Endothelial cell of umbilical vein (primary cell): ENCODE measurements at places on chromosomes 3 and 15. TPM values are rescaled to one million over a fixed set of nuclear protein-coding genes. Genes with fewer than 3 reads are reported as not detected.

DNA sequence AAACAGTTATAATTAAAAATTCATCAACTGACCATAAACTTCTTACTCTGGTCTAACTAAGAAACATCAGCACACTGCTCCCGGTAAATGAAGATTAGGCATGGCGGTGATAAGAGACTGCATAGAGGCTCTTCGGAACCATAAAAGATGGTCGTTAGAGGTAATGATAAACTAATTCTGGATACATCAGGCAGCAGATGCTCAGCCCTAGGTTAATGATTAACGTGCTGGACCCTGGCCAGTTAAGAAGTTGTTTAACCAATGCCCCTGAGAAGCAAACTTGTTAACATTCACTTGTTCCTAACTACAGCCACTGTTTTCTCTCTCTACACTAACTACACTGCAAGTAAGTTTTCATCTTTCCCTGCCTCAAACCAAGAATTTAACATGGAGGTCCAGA lies 111.5 kb downstream of the PDZRN3 start:
- DNase-seq: no peak

- DNase-seq: no peak
Measured at GRCh38 chr15:95994418-95994817, 336.1 kb upstream of the NR2F2 start.

- DNase-seq: no peak
Measured at GRCh38 chr3:187107989-187108388, 31.3 kb downstream of the RPL39L start.

DNA sequence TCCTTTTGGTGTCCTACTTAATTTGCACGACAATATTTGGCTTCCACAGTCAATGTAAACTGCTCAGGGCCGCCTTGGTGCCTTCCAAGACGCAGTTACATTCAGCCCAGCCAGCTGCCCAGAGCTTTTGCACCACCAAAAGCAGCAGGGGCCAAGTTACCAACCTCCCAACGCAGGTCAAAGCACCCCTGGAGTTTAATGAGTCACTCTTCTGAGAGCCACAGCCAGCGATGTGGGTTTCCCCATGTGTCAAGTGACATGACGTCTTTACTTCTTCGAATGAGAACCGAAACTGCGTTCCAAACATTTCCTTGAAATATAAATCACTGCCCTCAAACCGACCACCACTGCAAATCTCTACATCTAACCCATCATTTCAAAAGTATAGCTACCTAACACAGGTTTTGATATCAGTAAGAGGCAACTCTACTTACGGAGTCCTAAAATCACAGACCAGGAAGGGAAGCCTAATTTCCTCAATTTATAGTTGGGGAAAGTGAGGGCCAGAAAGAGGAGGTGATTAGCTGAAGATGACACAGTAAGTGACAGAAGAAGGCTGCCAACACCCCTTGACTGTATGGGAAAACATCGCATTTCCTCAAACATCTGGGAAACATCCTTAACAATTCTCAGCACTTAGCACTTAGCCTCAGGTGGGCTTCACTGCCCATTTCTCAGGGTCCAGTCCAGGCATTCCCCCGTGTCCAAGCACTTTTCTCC lies 24.5 kb downstream of the MB21D2 start:
- DNase-seq: peak; percentile 44

GRCh38 chr3:64488939-64489338 lies 198.9 kb downstream of the ADAMTS9 start:
- no peak for DNase-seq

DNA sequence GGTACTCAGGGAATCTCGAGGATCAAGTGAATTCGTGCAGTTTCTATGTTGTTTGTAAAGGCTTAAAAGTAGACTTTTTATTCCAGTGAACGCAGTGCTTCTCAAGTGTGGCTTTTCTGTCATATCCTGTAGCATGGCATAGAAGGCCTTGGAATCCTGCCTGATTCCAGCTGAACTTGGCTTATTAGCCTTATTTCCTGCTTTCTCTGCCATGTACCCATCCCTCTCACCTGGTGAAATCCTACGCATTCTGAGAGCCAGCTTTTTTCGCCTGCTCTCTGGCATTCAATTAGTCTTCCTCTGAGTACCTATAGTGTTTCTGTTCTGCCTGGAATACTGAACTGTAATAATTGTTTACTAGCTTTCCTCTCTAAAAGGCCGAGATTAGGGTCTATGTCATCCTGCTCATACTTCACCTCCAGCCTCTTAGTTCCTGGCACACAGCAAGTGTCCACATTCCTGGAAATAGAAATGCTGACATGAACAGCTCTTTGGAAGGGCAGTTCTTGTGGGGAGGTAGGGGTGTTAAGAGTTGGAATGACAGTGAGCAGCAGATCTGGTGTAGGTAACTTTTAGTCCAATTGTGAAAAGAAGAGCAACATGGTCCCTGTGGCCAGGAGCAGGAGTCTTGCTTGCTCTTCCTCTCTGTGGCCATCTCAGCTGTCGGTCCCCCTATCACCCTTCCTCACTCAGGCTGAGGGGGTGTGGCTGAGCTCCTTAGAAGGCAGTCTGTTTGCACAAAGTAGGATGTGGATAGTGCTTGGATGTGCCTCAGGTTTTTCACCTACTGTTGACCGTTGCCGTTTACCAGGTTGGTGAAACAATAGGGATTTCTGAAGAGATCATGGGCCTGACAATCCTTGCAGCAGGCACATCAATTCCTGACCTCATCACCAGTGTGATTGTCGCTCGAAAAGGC lies 30.4 kb downstream of the SLC24A1 start:
- no peak for DNase-seq

DNA sequence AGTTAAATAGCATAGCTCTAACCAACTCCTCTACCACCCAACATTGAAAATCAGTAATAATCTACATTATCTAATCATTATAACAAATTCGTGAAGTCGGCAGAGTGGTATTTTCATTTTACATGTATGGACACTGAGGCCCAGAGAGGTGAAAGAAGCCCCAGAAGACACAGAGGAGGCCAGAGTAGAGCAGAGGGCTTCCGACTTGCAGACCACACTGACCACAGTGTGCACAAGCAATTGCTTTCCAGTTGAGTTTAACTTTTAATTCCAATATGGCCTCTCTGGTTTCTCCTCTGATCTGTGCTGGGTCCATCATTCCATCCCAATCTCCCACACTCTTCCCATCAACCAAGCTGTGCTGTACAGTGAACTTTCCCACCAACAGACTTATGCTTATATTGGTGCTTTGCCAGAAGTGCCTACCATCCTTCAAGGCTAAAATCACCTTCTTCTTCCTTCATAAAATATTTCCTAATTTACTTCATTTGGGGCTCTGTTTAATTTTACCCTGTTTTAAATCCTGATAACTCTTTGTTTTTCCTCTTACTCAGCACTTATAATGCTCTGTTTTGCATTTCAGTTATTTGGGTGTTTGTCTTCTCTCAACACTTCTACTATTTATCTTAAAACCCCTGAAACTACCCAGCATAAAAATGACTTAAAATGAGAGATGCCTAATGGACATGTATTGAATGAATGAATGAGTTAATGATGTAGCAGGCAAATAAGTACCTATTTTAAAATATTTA lies 81.8 kb upstream of the TNFSF10 start:
- no peak for DNase-seq

GOLGA8J gene
- total RNA-seq: 0.35 TPM in 1 of 2 replicates, not detected in the other

SLC35G2 gene
- 17.7 and 19.4 TPM in 2 replicates for total RNA-seq
